ENCODE measurements at places on chromosomes 1 and 21. TPM values are rescaled to one million over a fixed set of nuclear protein-coding genes. Genes with fewer than 3 reads are reported as not detected.

The KIF26B gene
- 0.04 TPM for total RNA-seq

The SH2D1B gene
- 0.18 TPM for total RNA-seq

The SPATA1 gene
- 0.75 TPM for total RNA-seq

The MPC2 gene
- total RNA-seq: 72.8 TPM

The LCE1F gene
- total RNA-seq: not detected

The LAD1 gene
- 1.1 TPM for total RNA-seq

The ETV3L gene
- total RNA-seq: not detected

The LRIG2 gene
- 3.9 TPM for total RNA-seq

The ZZZ3 gene
- total RNA-seq: 15.7 TPM

The TMIGD3 gene
- not detected for total RNA-seq

The CNKSR1 gene
- 0.26 TPM for total RNA-seq

The KIRREL1 gene
- 32.5 TPM for total RNA-seq

The OR2L2 gene
- not detected for total RNA-seq

The C1orf53 gene
- total RNA-seq: 6.6 TPM

The SYF2 gene
- total RNA-seq: 34.4 TPM

The CD244 gene
- not detected for total RNA-seq

The OR2T11 gene
- not detected for total RNA-seq

The MYCL gene
- total RNA-seq: 0.62 TPM

The IKBKE gene
- 6.9 TPM for total RNA-seq

The PRAMEF10 gene
- not detected for total RNA-seq

The TMEM82 gene
- total RNA-seq: not detected

The BCAN gene
- total RNA-seq: not detected

The CACNA1S gene
- total RNA-seq: not detected

The GLIS1 gene
- not detected for total RNA-seq

The AMPD1 gene
- total RNA-seq: not detected

The FCRLB gene
- 2.0 TPM for total RNA-seq

The SLAMF8 gene
- not detected for total RNA-seq

The HHAT gene
- total RNA-seq: 2.1 TPM

The STUM gene
- total RNA-seq: not detected

The LRRIQ3 gene
- 0.76 TPM for total RNA-seq

The LDLRAP1 gene
- total RNA-seq: 11.0 TPM

The PLPP3 gene
- total RNA-seq: 31.6 TPM

The FMO1 gene
- not detected for total RNA-seq

The TIPRL gene
- total RNA-seq: 31.3 TPM

The F13B gene
- not detected for total RNA-seq

The C1QB gene
- not detected for total RNA-seq

The KCNE1 gene
- total RNA-seq: not detected

The AGRN gene
- total RNA-seq: 124 TPM

The GPR37L1 gene
- total RNA-seq: 0.14 TPM

The WNT3A gene
- total RNA-seq: 0.08 TPM

The RNU1-4 gene
- not detected for total RNA-seq

The FCMR gene
- 4.8 TPM for total RNA-seq

The FAM151A gene
- 0.15 TPM for total RNA-seq

The OVAAL gene
- total RNA-seq: not detected

The SLAMF6 gene
- not detected for total RNA-seq

The DIRAS3 gene
- total RNA-seq: 0.98 TPM

The SNRPE gene
- total RNA-seq: 247 TPM

The HORMAD1 gene
- total RNA-seq: 7.7 TPM

The ANGPTL7 gene
- not detected for total RNA-seq

The CSF3R gene
- not detected for total RNA-seq

All from A549 treated with ZK216348 at 1 μM for 4 hours (cell line).